ENCODE measurements at places on chromosomes 12 and 14.

DNA sequence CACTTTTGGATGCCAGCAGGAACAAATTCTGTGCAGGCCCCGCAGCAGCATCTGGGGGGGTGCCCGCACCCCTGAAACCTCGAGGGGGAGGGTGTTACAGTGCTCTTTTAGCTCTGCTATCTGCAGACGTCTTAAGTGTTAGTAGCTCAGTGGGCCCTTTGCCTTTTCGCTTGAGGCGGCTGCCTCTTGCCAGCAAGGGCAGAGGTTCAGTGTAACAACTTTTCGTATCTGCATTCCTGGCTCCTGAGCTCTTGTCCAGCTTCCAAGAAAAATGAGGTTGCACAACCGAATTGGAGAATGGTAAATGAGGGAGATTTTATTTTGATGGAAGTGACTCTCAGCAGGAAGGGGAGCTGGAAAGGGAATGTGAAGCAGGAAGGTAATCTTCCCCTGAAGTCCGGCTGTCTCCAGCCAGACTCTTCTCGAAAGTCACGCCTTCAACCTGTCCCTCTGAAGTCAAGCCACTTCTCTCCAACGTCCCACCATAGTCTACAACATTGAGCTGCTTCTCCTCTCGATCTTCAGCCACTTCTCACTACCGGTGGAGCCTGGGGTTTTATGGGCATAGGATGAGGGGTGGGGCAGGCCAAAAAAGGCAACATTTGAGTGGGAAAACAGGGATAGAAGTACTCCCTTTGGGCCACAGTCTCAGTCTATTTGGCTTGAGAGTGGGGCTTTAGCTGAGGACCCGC, 17.8 kb downstream of the TAS2R50 start:
- DNase-seq: no peak

GRCh38 chr12:71664411-71665089, 449 bp downstream of the THAP2 start:
- no peak for DNase-seq

GRCh38 chr14:89155491-89155890, 261.5 kb downstream of the FOXN3 start:
- DNase-seq: no peak

- no peak for DNase-seq
Observed at GRCh38 chr12:62722971-62723680, 211.8 kb downstream of the PPM1H start.

GRCh38 chr12:83082690-83083276, 396.1 kb downstream of the TMTC2 start:
- DNase-seq: no peak

GRCh38 chr12:128178565-128178964, 88.4 kb upstream of the TMEM132C start:
- no peak for DNase-seq

- no peak for DNase-seq
Observed at GRCh38 chr12:51442324-51442723, 17.7 kb downstream of the SLC4A8 start.

GRCh38 chr12:110688446-110689280, at the start of gene HVCN1:
HVCN1 (minus strand) TSS chr12:110689115; CDS start chr12:110683245, 5,870 bp downstream.
- DNase-seq: peak; percentile 14

GRCh38 chr14:105093038-105093430, 27.8 kb upstream of the GPR132 start:
- peak; percentile 61 for DNase-seq

DNA sequence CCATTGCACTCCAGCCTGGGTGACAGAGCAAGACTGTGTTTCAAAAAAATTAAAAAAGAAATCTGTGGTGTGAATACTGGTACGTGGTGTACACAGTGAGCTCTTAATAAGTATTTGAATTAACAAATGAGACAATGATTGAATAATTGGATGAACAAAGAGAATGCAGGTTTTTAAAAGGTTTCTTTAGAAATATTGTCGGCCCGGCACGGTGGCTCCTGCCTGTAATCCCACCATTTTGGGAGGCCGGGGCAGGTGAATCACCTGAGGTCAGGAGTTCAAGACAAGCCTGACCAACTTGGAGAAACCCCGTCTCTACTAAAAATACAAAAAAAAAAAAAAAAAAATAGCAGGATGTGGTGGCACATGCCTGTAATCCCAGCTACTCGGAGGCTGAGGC, 6.6 kb downstream of the HIF1A start:
- DNase-seq: no peak

GRCh38 chr14:36424478-36425102, 95.4 kb downstream of the NKX2-1 start:
- no peak for DNase-seq

DNA sequence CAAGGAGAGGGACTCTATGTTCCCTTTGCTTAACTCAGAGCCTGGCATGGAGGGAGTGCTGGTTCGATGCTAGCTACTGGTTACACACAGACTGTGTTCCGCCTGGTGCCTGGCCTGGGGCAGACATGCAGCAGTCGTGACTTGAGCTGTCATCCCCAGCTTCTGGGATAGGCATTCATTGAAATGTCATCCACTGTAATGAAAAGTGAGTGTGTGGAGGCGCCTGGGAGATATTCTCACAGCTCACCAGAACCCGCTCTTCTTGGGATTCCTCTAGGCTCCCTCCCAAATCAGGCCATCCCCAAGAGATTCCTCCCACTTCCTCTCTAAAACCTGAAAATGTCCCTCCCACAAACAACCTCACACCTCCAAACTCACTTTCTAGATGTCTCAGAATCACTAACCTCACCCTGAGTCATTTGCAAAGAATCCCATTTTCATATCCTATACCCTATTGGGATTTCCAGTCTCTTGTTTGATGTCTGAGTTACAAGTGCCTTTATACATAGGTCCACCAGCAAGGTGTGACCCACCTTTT, 82.8 kb downstream of the CRACR2A start:
- DNase-seq: no peak

GRCh38 chr12:96669786-96670185, 180.4 kb downstream of the CFAP54 start:
- DNase-seq: no peak

- DNase-seq: no peak
Observed at GRCh38 chr12:107435072-107435471, 250.5 kb upstream of the PWP1 start.
